ENCODE measurements at places on chromosomes 11 and 22.

DNA sequence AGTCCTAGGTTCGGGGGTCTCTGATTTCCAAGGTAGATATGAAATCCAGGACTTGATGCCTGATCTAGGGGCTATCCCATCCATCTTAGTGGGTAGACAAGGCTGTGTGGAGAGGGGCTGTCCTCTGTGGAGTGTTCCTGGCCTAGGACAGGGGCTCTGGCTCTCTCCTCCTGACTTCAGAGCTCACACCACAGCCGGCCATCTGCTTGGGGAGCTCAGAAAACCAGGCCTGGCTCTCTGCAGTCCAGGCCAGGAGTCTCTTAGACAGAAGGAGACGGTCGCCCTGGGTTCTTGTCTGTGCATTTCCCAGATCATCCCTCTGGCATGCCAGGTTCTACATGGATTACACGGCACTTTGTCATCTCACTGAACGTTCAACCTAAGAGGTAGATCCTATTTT, 17.9 kb downstream of the TUB start:
- DNase-seq = no peak

GRCh38 chr22:20432244-20432686, 5.4 kb downstream of the SCARF2 start:
- DNase-seq = no peak

- DNase-seq = no peak
Observed at GRCh38 chr11:72012897-72013721, 14.4 kb downstream of the IL18BP start.

DNA sequence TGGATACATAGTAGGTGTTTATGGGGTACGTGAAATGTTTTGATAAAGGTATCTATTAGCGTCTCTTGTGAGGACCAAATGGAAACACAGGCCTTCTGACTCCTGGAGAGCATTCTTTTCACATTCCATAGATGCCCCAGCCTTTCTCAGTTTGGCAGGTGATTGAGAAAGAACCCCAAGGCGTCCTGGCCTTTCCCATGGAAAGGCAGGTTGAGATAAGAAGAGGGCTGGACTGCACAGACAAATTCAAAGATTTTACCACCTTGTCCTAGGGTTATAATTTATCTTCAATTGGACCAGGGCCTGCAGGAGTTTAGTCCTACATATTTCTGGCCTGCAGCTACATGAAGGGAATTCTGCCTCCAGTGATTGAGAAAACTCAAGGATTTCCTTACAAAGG, 661 bp upstream of the OLFML1 start:
- DNase-seq = peak; percentile 22

- DNase-seq = no peak
Observed at GRCh38 chr11:10441652-10442503, 13.2 kb upstream of the AMPD3 start.

GRCh38 chr22:39312410-39312809, 7.0 kb downstream of the RPL3 start:
- no peak for DNase-seq

DNA sequence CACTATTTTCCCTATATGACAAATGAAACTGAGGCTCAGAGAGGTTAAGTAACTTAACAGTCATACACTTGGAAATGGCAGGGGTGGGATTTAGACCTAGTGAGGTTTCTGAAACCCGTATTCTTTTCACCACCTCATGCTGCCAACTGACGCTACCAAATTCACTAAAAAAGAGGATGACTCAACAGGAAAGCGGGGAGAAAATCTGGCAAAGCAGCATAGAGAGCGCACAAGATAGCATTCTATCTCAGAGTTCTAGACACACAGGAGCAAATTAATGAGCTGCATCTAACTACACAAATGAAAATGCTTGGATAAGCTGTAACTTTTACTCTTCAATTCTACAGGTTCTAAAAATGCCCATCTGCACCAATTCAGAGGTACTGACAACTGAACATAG, 136.4 kb downstream of the RBFOX2 start:
- no peak for DNase-seq

- no peak for DNase-seq
Observed at GRCh38 chr22:44648085-44648820, 53.8 kb upstream of the PRR5 start.

- no peak for DNase-seq
Observed at GRCh38 chr22:45783690-45784089, 112.1 kb downstream of the ATXN10 start.

GRCh38 chr11:76939219-76939631, 78.5 kb downstream of the ACER3 start:
- DNase-seq = no peak

DNA sequence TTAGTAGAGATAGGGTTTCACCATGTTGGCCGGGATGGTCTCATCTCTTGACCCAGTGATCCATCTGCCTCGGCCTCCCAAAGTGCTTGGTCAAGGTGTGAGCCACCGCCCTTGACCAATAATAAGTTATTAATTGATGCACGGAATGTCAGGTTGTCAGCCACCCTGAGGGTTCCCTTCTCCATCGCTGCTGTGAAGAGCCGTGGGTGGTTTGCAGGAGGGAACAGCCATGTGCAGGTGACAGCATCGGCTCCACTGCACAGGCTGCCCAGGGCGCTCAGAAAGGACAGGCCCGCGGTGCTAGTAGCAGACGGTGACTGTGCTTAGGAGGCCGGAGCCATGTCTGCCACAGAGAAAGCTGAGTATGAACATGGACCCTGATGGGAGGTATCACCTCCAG, 814.0 kb downstream of the BRD1 start:
- DNase-seq = no peak

GRCh38 chr22:23255506-23256170, 75.3 kb downstream of the BCR start:
- no peak for DNase-seq

GRCh38 chr11:8222820-8223512, 40.7 kb downstream of the LMO1 start:
- DNase-seq = no peak

GRCh38 chr11:124970925-124971324, 16.9 kb downstream of the CCDC15 start:
- peak; percentile 18 for DNase-seq

DNA sequence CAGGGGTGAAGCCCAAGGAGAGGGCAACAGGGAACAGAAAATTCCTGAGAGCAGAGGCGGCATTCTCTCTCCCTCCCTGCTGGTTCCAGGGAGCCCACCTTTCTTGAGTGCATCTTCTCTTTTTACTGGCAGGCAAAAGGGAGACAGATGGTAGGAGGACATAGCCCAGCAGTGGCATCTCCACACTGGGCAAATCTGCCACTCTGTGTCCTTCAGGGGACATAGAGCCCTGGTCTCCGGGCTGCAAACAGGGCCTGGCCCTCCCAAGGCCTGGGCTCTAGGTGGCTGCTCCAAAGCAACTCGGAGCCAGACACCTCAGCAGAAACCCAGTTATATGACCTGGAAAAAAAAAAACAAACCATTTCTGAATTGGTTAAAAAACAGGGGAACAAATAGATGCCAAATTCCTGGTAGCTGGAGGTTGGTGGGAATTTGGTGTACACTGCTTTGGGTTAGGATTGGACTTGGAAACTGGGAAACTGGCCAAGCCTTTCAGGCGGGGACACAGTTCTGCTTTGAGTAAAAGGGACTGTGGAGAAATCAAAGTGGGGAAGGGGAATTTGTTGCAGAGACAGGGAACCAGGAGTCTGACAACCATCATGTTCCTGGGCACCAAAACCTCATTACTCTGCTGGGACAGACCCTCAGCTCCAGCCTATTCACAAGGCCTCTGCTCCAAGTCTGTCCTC, 23.6 kb upstream of the DKK3 start:
- DNase-seq = no peak

DNA sequence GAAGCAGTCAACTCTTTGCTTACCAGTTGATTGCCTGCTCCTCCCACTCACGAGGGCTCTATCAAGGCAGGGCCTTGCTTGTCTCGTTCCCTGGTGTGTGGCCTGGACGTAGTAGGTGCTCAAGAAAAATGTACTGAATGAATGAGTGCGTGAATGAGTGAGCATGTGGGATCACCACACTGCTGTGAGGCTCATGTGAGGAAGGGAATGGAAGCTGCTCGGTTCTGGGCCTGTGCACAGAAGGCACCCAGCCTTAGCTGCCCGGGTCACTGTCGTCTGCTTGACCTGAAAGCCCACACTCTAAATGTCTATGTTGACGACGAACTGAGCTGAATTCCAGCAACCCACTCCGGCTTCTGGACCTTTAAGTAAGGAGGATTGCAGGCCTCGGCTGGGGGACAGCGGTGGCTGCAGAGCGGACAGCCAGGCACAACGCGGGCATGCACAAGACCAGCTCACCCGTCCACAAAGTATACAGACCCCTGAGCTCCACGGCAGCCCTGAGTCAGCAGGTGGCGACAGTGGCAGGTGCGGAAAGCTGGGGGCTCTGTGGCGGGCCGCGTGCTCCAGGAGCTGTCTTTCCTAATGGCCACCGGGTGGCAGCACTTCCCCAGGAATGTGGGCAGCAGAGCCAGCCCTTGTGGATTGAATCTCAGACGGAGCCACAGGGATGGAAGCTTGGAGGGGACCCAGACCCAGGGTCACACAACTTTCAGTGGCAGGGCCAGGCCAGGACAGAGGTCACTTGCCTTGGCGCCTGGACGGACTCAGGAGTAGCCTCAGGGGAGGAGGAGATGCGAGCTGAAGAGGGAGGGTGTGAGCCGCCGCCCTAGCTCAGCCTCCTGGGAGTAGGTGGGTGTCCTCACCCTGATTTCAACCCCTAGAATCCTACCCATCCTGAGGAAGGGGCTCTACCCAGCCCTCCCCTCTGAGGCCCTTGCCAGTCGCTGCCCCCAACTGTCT, 5.0 kb upstream of the PICK1 start:
- peak; percentile 79 for DNase-seq

DNA sequence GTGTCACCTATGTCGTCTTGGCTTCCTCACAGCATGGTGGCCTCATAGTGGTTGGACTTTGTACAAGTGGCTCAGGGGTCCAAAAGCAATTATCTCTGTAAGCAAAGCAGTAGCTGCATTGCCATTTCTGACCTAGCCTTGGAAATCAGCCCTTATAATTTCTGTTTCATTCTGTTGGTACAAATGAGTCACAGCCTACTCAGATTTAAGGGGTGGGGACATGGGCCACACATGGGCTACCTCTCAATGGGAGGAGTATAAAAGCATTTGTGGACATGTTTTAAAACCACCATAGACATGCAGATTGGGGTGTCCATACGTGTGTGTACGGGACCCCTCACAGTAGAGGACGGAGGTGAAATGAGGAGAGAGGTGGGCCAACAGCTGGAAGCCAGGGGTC, 41.6 kb downstream of the CHRDL2 start:
- no peak for DNase-seq

DNA sequence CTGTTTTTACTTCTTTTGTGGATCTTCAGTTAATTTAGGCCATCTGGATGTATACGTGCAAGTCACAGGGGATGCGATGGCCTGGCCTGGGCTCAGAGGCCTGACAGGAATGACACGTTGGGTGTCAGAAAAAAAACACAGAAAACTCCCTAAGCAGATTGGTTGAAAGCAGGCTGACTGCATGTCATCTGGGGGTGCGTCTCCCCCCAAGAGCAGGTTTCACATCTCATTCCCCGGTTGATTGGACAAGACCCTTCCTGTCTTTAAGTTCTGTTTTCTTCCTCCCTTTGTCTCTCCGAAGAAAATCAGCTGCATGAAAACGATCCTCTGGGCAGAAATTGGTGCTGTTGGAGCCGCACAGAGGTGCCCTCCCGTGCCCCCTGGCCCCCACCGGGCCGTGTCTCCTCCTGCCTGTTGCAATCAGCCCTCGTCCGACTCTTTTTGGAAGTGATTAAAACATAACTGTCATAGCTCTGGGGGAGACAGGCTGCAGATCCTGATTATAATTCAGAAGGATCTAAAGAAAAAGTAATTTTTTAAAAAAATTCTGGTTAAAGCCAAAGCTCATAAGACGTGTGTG, 71.8 kb upstream of the PARVG start:
- no peak for DNase-seq

- DNase-seq = no peak
Observed at GRCh38 chr11:110710628-110711381, 1.4 kb downstream of the ARHGAP20 start.

- DNase-seq = no peak
Observed at GRCh38 chr11:119730789-119731386, 1.9 kb upstream of the NECTIN1 start.

DNA sequence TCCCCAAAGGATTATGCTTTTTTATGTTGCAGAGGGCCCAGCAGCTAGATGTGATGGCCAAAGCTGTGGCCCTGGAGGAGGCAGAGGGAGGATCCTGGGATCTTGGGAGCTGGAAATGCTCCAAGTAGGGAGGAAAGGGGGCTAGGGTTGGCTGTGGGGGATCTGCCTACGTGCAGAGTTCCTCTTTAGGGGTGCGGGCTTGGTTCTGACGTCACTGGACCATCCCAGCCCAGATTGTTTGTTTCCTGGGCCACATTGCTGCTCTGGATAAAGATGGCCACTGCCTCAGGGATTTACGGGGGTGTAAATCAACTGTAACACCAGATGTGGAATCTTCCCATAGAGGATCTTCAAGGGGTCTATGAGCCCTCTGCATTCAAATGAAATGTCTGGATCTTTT, 110.3 kb upstream of the SYT13 start:
- no peak for DNase-seq

GRCh38 chr11:64340671-64341335, 799 bp downstream of the CCDC88B start:
- no peak for DNase-seq

- no peak for DNase-seq
Observed at GRCh38 chr11:34341931-34342533, 15.8 kb downstream of the ABTB2 start.

DNA sequence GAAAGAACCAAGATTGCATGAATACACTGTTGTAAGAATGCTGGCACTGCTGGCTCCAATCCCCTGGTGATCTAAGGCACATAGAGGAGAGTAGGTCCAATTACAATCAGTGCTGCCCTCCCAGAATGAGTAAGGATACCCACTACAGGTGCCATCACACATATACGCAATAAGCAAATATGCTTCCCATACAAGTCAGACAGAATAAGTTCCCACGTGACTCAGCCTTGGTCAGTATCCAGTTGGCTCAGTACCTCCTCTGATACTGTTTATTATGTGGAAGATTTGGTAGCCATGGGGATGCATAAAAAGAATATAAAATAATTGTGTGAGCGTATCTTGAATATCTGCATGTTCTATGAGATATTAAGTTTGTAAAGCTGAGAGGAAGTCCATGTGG, 8.9 kb upstream of the OR2D3 start:
- DNase-seq = no peak

- DNase-seq = no peak
Observed at GRCh38 chr22:41380993-41381328, 781 bp upstream of the TEF start.

DNA sequence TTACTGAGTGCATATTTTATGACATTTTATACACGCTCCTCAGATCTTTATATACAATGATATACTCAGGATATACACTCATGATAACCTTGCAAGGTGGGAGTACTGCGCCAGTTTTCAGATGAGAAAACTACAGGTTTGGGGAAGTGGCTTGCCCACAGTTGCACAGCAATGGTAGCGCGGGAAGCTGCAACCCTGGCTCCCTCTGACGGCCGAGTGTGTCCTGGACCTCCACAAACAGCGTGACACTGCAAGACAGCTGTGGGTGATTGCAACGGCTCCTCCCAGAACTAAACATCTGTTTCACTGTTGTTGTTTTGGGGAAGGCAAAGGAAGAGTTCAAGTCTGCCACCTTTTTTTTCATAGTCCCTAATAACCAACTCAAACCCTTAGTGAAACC, 47.0 kb downstream of the PACSIN2 start:
- DNase-seq = no peak

- DNase-seq = no peak
Observed at GRCh38 chr11:101913656-101914055, 1.2 kb upstream of the CEP126 start.

GRCh38 chr11:36744375-36745168, 146.5 kb upstream of the RAG2 start:
- DNase-seq = peak; percentile 63

GRCh38 chr11:27423125-27423524, 49.5 kb downstream of the LGR4 start:
- DNase-seq = no peak

GRCh38 chr11:68813773-68814172, 27.9 kb downstream of the CPT1A start:
- DNase-seq = no peak

Measured in NT2/D1 (cell line).